ENCODE measurements at places on chromosomes 3 and 15.

DNA sequence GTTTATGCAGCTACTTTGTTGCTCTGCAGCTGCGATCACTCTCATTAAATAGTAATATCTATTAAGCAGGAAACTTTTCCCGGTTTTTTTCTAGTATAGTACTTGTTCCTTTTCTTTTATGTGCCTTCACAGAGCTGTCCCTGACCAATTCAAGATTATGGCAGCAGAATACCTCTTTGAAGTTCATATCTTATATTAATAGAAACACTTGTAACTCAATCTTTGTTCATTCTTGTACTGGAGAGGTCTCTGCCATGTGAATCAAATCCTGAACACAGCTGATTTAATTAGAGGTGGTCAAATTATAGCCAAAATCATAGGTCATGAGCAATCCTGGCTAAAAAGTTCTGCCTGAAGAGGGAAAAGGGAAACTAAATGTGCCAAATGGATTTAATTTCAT, 399.0 kb upstream of the ARHGEF26 start:
- no peak for DNase-seq

GRCh38 chr15:46652266-46652665, 1017.4 kb downstream of the SQOR start:
- no peak for DNase-seq

- DNase-seq, result no peak
Observed at GRCh38 chr15:38559636-38560307, 4.8 kb downstream of the RASGRP1 start.

GRCh38 chr3:141939759-141940158, 63.3 kb downstream of the ATP1B3 start:
- DNase-seq, result no peak

- no peak for DNase-seq
Observed at GRCh38 chr15:70319466-70319865, 221.7 kb upstream of the TLE3 start.

GRCh38 chr15:46344115-46344724, 709.4 kb downstream of the SQOR start:
- no peak for DNase-seq

DNA sequence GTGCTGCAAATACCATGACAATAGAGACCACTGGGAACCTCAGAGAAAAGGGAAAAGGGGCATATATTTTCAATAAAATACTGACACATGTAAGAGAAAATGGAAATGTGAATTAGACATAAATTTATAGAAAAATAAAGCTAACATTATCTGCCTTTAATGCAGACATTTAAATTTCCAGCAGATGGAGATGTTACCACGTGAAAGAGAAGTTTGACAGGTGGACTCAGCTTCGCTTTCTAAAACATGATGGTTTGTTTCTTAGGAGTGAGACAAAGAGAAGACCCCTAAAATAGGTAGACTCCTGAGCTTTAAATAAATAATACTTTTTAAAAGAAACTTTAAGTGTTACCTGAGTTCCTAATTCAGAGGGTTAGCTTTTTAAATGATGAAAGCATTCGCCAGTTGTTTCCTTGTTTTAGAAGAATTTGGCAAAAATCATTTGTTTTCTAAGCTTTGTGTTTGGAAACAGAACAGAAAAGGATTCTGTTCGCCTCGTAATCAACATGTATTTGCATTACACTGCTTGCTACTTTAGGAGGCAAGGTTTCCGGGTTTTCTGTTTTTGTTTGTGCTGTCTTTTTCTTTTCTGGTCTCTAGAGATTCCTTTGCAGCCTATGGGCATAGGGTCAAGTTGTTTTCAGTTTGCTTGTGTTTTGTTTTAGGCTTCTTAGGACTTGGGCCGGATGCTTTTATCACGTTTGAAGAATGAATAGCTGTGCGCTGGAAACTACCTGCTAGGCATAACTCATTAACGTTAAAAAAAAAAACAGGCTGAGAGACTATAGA, 271.4 kb downstream of the THSD4 start:
- no peak for DNase-seq

DNA sequence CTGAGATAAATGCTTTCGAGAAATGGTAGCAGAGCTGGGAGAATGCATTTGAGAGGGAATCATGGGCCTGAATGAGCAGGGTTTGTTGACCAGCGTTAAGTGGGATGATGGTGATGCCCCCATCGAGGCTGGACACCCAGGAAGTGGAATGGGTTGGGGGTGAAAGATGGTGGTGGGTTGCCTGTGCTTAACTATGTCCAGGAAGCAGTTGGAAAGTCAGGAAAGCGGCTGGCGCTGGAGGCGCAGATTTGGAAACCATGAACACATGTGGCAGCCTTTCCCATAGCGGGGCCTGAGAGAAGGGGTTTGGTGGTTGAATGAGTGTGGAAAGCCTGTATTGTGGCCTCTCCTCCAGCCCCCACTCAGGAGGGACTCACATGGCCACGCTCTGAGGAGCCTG, 80.7 kb downstream of the AAGAB start:
- DNase-seq, result no peak

DNA sequence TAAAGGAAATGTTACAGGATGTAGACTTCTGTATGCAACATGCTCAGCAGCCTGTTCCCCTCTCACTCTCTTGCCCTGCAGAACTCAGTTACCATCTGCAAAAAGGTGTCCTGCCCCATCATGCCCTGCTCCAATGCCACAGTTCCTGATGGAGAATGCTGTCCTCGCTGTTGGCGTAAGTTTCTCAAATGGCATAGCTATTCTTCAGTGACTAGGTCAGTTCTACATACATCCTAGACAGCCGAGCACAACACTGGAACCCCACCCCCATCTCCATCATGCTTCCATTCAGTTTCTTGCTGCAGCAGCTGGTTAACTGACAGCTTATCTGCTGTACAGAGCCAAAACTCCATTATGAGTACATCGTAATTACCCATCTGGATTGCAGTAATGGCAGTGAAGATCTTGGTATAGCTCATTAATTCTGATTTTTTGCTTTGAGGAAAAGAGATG, 4.5 kb downstream of the THBS1 start:
- no peak for DNase-seq

DNA sequence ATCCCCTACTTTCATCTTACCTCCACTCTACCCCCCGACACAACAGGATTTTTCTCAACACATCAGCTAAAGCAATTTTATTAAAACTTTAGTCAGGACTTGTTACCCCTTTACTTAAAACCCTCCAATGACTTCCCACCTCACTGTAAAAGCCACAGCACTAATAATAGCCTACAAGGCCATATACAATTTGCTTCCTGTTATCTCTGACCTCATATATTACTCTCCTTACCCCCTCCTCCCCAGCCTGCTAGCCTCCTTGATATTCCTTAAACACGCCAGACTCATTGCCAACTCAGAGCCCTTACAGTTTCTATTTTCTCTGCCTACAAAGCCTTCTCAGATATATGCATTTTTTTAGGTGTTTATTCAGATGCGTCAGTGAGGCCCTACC, 54.4 kb downstream of the DCUN1D1 start:
- no peak for DNase-seq

GRCh38 chr3:28502397-28502937, 153.8 kb upstream of the AZI2 start:
- DNase-seq, result no peak

GRCh38 chr3:33426068-33426467, 14.1 kb downstream of the UBP1 start:
- no peak for DNase-seq

GRCh38 chr15:60928970-60929369, 300.1 kb downstream of the RORA start:
- DNase-seq, result no peak

DNA sequence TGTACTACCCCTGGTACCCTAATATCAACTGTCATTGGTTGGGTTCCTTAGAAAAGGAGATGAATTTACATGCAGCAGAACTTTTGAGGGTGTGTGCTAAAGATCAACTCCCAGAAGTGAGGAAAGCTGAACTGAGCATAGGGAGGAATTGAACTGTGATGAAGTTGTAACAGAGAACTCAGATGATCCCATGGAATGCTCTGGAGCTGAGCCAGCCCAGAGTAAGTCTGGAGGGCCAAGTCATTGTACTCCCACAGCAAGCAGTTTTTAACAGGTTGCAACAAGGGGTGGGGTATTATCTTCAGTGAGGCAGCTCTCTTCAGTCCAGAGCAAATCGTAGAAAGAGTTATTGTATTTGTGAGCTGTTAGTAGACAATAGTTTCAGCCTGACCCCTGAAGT, 572.3 kb downstream of the PYDC2 start:
- DNase-seq, result no peak

GRCh38 chr15:62362608-62363007, 197.5 kb upstream of the C2CD4B start:
- DNase-seq, result no peak

All from LNCaP clone FGC (cell line).